ENCODE measurements at places on chromosomes 2 and 18.

DNA sequence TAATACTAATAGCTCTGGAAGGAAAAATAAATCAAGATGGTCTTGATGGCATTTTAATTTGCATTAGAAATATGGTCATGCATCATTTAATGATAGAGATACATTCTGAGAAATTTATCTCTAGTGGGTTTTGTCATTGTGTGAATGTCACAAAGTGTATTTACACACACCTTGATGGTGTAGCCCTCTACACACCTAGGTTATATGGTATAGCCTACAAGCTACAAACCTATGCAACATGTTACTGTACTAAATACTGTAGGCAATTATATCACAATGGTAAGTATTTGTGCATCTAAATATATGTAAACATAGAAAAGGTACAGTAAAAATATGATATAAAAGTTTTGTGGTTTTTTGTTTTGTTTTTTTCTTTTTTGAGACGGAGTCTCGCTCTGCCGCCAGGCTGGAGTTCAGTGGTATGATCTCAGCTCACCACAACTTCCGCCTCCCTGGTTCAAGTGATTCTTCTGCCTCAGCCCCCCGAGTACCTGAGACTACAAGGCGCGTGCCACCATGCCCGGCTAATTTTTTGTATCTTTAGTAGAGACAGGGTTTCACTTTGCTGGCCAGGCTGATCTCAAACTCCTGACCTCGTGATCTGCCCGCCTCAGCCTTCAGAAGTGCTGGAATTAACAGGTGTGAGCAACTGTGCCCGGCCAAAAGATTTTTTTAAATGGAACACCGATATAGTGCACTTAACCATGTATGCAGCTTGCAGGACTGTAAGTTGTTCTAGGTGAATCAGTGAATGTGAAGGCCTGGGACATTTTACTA is 83.7 kb upstream of the UBXN4 start:
- peak; percentile 54 for DNase-seq

DNA sequence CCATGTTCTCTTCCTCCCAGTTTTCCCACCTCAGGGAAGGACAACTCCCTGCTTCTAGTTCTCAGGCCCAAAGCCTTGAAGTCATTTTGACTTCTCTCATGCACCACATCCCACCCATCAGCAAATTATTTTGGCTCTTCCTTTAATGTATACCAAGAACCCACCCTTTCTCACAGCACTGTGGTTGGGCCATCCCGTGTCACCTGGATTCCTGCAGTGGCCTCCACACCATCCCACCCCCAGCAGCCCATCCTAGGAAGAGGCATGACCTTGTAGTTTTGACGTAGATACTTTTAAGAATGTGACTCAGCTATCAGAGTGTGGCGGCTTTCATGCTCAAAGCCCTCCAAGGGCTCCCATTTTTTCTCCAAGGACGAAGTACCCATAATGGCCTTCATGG is 25.6 kb upstream of the CCDC68 start:
- no peak for DNase-seq

DNA sequence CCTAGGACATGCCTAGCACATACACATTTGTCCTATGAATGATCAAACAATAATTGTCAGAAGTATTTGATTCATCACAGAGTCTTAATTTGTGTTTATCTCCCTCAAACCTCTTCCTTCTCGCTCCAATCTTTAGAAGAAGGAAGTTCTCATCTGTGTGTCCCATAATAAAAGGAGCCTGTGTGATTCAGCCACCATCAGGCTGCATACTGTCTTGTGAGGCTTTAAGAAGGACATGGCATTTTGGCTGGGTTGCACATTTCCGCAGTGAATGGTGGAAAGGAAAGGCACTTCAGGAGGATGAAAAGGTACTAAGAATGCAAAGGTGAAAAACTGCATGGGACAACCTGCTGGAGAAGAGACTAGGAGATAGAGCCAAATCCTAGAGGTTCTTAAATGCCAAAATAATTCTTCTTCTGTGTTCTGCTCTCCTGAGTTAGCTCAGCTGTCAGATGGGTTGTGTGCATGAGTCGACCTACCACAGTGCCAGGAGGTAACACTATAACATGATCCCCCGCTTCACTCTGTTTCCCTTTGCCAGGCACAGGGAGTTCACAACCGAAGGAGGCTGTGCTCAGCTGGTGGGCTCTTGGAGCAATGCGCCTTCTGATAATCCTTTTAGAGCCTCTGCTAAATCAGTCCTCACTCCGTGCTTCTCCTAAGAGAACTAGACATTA is 120.1 kb downstream of the IRS1 start:
- no peak for DNase-seq

DNA sequence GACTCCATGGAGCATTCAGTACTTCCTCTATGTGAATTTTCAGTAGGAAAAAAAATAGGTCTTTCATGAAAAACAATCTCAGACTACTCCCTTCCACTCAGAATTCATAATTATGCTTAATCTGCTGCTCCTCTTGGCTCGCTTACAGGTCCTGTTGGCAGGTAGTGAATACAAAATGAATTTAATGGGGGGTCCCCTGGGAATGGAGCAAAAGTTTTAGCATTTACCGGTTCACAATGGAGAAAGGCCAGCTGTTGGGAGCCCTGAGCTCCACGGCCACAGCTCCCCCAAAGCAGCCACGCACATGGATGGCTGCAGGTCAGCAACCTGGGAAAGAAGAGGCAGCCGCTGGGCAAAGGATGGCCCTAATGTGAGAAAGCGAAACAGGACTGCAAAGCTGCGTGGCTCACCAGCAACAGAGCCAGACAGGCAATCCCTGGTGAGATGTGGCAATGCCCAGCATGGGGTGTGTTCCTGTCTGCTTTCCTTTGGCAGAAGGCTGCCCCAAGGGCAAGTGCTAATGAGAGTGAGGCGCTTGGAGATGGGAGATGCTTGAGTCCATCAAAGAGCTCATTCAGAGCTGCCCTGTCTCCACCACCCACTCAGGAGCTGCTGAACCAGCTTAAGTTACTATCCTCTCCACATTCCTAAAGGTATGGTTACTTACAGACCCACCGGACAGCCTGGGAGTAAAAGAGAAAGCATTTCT is 447.4 kb downstream of the EPHA4 start:
- no peak for DNase-seq

DNA sequence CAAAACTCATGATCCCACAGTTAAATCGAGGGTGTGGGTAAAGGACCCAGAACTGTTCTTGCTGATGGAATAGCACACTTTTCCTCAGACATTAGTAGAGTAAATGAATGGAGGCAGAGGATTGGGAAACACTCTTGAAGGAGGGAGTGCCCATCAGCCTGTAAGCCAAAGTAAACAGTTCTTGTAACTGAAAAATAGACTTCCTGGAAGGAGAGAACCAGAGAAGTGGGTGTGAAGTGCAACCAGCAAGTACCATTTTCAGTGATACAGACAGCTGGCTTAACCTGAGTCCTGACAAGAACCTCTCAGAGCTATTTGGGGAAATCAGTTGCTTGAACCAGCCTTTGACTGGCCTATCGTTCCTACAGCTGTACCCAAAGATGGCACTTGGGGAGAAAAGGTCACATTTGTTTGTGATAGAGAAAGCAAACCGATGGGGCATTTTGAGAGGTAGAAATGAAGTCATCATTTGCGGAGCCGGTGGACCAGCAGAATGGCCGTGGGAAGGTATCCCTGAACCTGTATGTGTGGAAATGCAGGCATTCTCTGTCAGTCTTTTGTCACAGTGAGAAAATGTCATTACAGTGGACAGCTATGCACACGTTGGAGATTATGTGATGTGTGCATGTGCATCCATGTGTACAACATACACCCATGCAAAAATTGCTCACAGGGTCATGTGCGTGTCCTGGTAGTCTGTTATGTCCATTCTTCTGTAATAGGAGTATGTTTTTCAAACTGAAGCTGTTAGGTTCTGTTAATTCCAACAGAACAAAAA is 17.8 kb downstream of the CRIM1 start:
- DNase-seq: no peak

GRCh38 chr2:202339071-202339870 is 36.9 kb upstream of the BMPR2 start:
- no peak for DNase-seq

GRCh38 chr2:70041663-70042062 is 45.6 kb upstream of the PCBP1 start:
- DNase-seq: no peak

GRCh38 chr2:195675783-195676427 is 18.9 kb downstream of the SLC39A10 start:
- no peak for DNase-seq

- DNase-seq: peak; percentile 71
Measured at GRCh38 chr2:112181571-112182290, 43.5 kb downstream of the FBLN7 start.

DNA sequence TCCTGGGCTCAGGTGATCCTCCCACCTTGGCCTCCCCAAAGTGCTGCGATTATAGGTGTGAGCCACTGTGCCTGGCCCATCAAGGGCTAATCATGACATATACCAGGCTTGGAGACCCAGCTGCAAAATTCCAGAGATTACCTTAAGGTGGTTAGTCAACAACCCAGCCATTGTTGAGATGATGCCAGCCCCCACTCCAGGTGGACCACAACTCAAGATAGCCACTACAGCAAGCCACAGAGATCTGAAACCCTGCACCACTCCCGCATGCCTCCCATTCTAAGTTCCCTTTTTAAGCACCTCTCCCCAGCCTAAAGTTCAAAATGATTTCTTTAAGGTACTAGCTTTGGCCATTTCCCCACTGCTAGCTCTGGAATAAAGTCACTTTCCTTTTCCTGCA is 4.6 kb upstream of the CLK1 start:
- DNase-seq: no peak

GRCh38 chr2:133674433-133675331 is 106.4 kb upstream of the NCKAP5 start:
- DNase-seq: no peak

DNA sequence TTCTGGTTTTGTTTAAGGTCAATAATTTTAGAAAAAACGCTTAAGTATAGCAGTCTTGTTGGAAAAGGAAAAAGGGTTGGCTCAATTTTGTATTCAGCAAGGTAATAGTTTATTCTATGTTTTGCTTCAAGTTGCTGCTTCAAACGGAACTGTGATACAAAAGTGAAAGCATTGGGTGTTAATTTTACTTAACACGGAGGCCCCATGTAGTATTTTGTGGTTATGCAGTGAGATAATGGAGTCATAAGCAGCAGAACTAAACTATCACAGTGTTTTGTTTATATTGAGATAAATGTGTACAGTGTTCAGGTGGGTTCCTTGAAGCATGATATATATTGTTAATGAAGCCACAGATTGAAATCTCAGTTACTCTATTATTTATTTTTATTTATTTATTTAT is 67.0 kb upstream of the LYPD6B start:
- DNase-seq: no peak

DNA sequence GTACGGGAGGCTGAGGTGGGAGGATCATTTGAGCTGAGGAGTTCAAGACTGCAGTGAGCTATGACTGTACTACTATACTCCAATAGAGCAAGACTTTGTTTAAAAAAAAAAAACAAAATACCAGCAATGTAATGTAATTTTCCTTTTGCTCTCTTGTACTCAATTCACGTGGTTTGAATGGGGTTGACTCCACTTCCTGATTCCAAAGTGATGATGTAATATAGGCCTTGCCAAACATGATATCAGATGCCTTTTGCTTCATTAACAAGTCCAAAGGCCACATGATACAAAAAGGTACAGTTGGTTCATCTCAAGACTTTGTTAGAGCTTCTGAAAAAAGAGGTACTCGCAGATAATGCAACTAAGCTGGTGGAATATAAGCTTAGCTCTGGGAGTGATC is 321.8 kb downstream of the ZEB2 start:
- no peak for DNase-seq

DNA sequence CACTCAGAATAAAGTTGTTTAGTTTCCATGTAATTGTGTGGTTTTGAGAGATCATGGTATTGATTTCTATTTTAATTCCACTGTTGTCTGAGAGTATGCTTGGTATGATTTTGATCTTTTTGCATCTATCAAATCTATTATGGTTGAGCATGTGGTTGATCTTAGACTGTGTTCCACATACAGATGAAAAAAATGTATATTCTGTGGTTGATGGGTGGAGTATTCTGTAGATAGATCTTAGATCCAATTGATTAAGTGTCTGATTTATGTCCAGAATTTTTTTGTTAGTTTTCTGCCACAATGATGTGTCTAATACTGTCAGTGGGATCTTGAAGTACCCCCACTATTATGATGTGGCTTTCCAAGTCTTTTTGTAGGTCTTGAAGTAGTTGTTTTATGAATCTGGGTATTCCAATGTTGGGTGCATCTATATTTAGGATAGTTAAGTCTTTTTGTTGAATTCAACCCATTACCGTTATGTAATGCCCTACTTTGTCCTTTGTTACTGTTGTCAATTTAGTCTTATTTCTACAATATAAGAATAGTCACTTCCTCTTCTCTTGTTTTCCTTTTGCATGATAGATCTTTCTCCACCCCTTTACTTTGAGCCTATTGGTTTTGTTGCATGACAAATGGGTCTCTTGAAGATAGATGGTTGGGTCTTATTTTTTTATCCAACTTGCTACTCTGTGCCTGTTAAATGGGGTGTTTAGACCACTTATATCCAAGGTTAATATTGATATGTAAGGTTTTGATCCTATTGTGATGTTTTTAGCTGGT is 101.8 kb downstream of the TRABD2A start:
- peak; percentile 36 for DNase-seq

DNA sequence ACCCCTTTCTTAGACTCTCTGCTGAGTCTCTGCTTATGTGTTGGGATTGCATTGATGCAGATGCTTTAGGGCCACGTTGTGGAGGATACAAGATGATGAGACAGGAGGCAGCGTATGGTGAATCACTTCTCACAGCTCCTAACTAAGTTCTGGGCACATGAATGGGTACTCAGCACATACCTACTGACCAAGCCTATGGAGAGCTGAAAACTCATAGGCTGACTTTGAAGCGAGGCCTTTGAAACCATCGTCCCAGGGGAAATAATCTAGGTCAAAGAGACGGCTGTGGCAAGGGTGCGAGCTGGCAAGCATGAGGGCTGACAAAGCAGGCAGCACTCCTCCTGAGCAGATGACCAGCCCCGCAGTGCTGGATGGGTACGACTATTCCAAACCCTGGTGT is 180.2 kb upstream of the TNP1 start:
- no peak for DNase-seq

- no peak for DNase-seq
Measured at GRCh38 chr2:65215946-65216345, 11.7 kb upstream of the ACTR2 start.

DNA sequence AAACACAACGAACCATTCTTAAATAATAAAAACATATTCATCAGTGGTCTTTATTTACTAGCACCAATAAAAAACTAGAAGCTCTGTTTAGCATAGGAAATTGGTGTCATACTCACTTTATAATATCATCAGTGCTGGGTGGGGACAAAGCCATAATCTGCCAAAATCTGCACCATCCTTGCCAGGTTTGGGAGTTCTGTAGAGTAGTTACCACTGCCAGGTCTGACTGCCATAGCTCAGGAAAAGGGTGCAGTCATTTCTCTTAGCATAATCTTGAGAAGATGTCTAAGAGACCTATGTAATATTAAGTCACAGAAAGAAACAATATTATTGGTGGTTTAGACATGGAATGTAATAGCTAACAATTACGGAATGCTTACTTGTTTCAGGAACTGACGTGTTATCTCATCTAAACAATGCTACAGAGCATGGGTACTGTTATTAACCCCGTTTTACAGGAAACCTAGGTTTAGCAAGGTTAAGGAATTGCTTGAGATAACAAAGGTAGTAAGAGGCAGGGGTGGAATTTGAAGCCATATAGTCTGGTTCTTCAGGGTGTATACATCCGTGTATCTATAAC is 1.6 kb upstream of the MARCHF7 start:
- DNase-seq: no peak

All from CD4-positive, alpha-beta T cell treated with Interleukin-15 for 4 hours (primary cell).